ENCODE measurements at places on chromosomes 16 and 17.
A peak's percentile ranks its signal among the peaks of the same experiment; 100 is the strongest.

- peaks cover 72% of the 10 kb centered on the region for H3K4me1 ChIP-seq
- peaks cover 58% of the 10 kb centered on the region for H3K36me3 ChIP-seq
- DNase-seq: no peak
- H3K27ac ChIP-seq: peak overlapping the region; percentile 90
- no peak overlapping the region for H3K4me3 ChIP-seq
- no peaks in the 10 kb centered on the region for H3K27me3 ChIP-seq
Measured at GRCh38 chr17:78174346-78174869, 6.0 kb downstream of the SYNGR2 start.

DNA sequence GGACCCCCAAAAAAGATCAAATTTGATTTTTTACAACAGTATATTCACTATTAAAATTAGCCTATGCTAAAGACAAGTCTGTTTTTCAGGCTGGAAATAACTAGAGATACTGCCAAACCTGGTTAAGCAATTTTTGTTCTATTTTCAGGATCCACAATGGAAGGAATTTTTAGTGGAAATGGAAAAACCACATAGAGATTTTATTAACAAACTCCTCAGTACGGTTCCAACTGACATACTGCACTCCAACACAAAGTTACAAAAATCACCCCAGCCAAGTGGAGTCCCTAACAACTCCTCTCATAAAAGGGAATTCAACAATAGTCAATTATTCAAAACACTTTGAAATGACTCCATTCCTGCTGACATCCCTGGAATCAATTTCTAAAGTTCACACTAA is 101.6 kb upstream of the TOB1 start:
- no peaks in the 10 kb centered on the region for H3K27me3 ChIP-seq
- H3K27ac ChIP-seq: no peak overlapping the region
- H3K4me1 ChIP-seq: peaks cover 9% of the 10 kb centered on the region
- no peak overlapping the region for H3K4me3 ChIP-seq
- H3K36me3 ChIP-seq: peaks cover 44% of the 10 kb centered on the region

GRCh38 chr16:3879258-3879886 is 1.1 kb downstream of the CREBBP start:
- peak overlapping the region; percentile 88 for H3K27ac ChIP-seq
- H3K36me3 ChIP-seq: peaks cover 29% of the 10 kb centered on the region

DNA sequence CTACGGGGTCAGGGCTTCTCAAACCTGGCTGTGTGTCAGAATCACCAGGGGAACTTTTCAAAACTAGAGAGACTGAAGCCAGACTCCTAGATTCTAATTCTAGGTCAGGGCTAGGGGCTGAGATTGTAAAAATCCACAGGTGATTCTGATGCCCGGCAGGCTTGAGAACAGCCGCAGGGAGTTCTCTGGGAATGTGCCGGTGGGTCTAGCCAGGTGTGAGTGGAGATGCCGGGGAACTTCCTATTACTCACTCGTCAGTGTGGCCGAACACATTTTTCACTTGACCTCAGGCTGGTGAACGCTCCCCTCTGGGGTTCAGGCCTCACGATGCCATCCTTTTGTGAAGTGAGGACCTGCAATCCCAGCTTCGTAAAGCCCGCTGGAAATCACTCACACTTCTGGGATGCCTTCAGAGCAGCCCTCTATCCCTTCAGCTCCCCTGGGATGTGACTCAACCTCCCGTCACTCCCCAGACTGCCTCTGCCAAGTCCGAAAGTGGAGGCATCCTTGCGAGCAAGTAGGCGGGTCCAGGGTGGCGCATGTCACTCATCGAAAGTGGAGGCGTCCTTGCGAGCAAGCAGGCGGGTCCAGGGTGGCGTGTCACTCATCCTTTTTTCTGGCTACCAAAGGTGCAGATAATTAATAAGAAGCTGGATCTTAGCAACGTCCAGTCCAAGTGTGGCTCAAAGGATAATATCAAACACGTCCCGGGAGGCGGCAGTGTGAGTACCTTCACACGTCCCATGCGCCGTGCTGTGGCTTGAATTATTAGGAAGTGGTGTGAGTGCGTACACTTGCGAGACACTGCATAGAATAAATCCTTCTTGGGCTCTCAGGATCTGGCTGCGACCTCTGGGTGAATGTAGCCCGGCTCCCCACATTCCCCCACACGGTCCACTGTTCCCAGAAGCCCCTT is 10.9 kb downstream of the STH start:
- no peak overlapping the region for H3K4me3 ChIP-seq
- no peak for DNase-seq
- H3K27me3 ChIP-seq: peaks cover 5% of the 10 kb centered on the region
- H3K36me3 ChIP-seq: no peaks in the 10 kb centered on the region

DNA sequence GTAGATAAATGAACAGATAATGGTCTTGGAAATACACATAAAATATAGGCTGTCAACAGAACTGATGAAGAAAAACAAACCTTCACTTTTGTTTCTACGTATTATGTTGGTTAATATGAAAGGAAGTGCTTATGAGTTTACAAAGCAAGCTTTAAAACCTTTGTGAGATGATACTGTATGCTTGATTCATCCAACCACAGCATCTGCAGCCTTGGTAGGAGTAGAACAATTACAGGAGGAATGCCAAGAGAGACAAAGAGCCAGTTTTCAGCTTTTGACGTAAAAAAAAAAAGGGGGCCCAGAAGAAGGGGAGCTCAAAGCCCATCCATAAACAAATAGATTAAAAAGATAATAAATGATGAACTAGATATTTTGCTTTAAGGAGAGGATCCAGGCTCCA is 13.3 kb downstream of the FAM20A start:
- H3K4me3 ChIP-seq: no peak overlapping the region
- H3K36me3 ChIP-seq: no peaks in the 10 kb centered on the region
- no peak overlapping the region for H3K27ac ChIP-seq
- peaks cover 10% of the 10 kb centered on the region for H3K27me3 ChIP-seq
- DNase-seq: no peak
- H3K4me1 ChIP-seq: no peaks in the 10 kb centered on the region

DNA sequence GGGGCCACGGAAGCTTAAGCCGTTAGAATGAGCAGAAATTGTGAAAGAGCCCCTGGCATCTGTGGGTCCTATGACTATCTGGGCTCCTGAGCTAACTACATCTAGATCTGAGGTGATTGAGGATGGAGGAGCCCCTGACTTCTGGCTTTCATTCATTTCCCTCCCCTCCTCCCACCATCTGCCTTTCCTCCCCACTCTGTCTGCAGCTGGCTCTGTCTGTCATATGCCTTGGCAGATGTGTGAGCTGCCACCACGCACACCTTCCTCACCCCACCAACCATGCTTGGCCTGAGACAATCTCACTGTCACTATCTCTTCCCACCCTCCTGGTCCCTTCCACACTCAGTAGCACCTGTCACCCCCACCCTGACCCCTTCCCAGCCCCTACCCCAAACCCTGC is 5.1 kb downstream of the CD300E start:
- H3K27ac ChIP-seq: no peak overlapping the region
- no peak for DNase-seq
- no peaks in the 10 kb centered on the region for H3K4me1 ChIP-seq
- H3K36me3 ChIP-seq: no peaks in the 10 kb centered on the region

- peaks cover 42% of the 10 kb centered on the region for H3K4me1 ChIP-seq
- no peak for DNase-seq
- no peaks in the 10 kb centered on the region for H3K27me3 ChIP-seq
- H3K36me3 ChIP-seq: peaks cover 18% of the 10 kb centered on the region
- peak overlapping the region; percentile 62 for H3K27ac ChIP-seq
Measured at GRCh38 chr16:88569614-88569984, 604 bp upstream of the ZC3H18 start.

GRCh38 chr17:41678411-41678906 is 10.2 kb upstream of the EIF1 start:
- H3K4me3 ChIP-seq: peak overlapping the region; percentile 87
- H3K27me3 ChIP-seq: no peaks in the 10 kb centered on the region
- peak overlapping the region; percentile 95 for H3K27ac ChIP-seq
- H3K36me3 ChIP-seq: peaks cover 18% of the 10 kb centered on the region
- peaks cover 68% of the 10 kb centered on the region for H3K4me1 ChIP-seq
- DNase-seq: no peak

DNA sequence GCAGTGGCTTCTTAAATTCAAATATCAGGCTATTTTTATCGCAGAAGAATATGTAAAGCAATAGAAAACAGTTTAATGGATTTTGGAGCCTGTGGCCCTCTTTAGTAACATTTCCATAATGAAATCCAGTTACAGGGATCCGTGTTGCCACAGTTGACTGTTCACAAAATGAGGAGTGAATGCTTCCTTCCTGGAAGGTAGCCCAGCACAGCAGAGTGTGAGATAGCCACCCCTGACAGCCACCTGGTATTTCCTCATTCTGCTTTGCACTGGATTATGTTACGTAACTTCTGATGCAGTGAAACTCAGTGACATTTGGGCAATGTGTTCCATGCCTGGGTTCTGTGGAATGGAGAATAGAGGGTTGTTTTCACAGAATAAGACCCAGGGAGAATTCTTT is 517.2 kb downstream of the RBFOX1 start:
- H3K4me3 ChIP-seq: no peak overlapping the region
- H3K27me3 ChIP-seq: no peaks in the 10 kb centered on the region
- no peaks in the 10 kb centered on the region for H3K36me3 ChIP-seq
- no peaks in the 10 kb centered on the region for H3K4me1 ChIP-seq
- no peak overlapping the region for H3K27ac ChIP-seq

DNA sequence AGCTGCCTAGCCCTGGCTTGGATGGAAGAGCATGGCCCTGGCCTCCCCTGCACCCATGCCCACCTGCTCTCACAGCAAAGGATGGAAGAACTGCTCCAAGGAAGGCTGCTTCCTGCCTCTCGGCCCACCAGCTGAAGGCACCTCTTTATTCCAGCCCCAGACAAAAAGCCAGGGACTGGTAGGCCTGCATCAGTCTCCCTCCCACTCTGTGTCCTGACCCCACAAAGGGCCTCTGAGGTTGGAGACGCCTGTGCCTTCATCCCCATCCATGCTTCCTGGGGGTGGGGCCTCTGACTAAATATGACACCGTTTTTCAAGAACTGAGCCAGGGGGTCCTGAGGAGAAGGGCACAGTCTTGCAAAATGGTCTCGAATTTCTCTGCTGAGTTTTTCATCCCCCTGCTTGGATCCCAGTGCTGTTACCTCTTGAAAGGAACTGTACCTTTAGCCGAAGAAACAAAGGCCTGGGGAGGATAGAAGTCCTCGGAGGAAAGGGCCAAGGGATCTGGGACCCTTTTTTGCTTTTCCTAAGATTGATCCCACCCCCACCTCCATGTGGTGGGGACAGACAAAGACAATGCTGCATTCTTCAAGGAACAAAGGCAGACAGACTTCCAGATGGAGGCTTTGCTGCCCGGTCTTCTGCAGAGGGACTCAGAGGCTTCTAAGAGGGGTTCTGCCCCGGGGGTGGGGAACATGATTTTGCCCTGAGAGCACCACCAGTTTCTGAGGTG is 5.2 kb downstream of the C17orf50 start:
- peaks cover 9% of the 10 kb centered on the region for H3K4me1 ChIP-seq
- no peak overlapping the region for H3K27ac ChIP-seq
- no peaks in the 10 kb centered on the region for H3K27me3 ChIP-seq
- H3K4me3 ChIP-seq: no peak overlapping the region
- H3K36me3 ChIP-seq: no peaks in the 10 kb centered on the region

DNA sequence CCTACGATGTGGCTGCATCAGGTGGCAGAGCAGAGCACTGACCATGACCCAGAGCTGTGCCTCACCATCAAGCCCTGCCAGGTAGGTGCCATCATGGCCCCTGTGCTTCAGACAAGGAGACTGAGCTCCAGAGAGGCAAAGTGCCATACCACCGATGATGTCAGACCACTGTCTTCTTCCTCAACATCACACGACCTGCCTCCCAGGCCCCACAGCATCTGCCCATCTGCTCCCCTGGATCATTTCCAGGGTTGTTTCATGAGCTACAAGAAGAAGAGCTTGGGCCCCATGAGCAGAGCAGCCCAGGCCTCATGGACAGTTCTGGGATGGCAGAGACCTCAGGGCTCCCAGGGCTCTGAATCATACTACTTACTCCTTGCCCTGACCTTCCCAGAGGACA is 9.9 kb downstream of the XYLT1 start:
- H3K36me3 ChIP-seq: peaks cover 58% of the 10 kb centered on the region
- DNase-seq: no peak
- no peak overlapping the region for H3K27ac ChIP-seq
- H3K27me3 ChIP-seq: no peaks in the 10 kb centered on the region
- no peak overlapping the region for H3K4me3 ChIP-seq

DNA sequence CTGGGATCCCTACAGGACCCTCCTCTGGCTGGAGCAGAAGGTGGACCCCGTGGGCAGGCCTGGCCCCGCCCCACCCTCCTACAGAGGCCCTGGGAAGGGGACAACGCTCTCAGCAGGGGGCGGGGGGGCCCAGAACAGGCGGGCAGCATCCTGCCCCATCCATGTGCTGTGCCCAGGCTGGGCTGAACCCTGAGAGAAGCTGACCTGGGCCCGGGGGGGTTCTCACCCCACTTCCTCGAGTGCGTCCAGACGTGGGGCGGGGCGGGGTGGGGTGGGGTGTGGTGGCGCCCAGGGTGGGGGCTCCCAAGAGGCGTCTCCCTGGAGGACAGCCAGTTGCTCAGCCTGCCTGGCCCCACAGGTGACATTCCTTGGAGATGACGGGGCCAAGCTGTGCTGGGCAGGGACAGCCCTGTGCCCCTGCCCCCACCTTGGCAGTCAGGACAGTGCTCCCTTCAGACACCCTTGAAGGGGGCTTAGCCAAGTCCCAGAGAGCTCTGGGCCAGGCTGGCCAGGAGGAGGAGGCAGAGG is 390 bp upstream of the UNC13D start:
- H3K4me1 ChIP-seq: peaks cover 34% of the 10 kb centered on the region
- H3K27me3 ChIP-seq: no peaks in the 10 kb centered on the region
- peaks cover 48% of the 10 kb centered on the region for H3K36me3 ChIP-seq
- H3K27ac ChIP-seq: peak overlapping the region; percentile 96

- peak overlapping the region; percentile 25 for H3K27ac ChIP-seq
- peak; percentile 48 for DNase-seq
- no peak overlapping the region for H3K4me3 ChIP-seq
- H3K27me3 ChIP-seq: no peaks in the 10 kb centered on the region
- peaks cover 60% of the 10 kb centered on the region for H3K36me3 ChIP-seq
Measured at GRCh38 chr17:40290629-40291280, 3.1 kb downstream of the CDC6 start.

DNA sequence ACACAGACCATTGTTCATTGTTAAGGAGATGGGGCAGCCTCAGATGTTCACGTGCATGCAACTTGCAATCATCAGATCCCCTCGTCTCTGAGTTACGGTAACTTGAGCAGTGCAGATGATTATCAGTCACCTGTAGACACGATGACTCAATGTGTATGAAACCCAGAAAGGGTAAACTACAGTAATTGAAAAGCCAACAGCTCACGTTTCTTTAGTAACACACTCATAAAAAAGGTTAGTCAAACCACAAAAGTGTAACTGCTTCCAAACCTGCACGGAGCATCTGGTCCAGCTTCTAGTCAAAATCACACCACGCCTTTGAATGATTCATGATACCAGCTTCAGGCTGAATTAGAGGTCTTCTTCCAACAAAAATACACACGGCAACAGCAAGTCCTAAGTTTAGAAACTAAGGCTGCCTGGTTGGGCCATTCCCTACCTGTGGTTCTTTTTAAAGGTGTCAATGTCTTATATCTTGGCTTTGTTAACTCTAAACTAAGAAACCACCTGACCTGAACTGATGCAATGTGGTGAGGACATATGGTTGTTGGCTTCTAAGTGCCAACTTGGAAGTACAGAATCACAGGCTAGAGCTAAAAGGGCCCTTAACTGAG is 32.3 kb downstream of the GRB7 start:
- H3K27me3 ChIP-seq: no peaks in the 10 kb centered on the region
- peak overlapping the region; percentile 87 for H3K27ac ChIP-seq
- peaks cover 90% of the 10 kb centered on the region for H3K4me1 ChIP-seq
- peak; percentile 70 for DNase-seq
- H3K36me3 ChIP-seq: peaks cover 64% of the 10 kb centered on the region

Data from activated CD4-positive, alpha-beta memory T cell treated with anti-CD3 and anti-CD28 coated beads, Interleukin-2, amount 10 ng/mL, durations not matched to agents 7 days and 5 days (primary cell).